Activated CD4-positive, alpha-beta T cell treated with anti-CD3 and anti-CD28 coated beads, Interleukin-2, amount 50 U/mL, for 24 hours (primary cell): ENCODE measurements at places on chromosomes 11 and 22.

DNA sequence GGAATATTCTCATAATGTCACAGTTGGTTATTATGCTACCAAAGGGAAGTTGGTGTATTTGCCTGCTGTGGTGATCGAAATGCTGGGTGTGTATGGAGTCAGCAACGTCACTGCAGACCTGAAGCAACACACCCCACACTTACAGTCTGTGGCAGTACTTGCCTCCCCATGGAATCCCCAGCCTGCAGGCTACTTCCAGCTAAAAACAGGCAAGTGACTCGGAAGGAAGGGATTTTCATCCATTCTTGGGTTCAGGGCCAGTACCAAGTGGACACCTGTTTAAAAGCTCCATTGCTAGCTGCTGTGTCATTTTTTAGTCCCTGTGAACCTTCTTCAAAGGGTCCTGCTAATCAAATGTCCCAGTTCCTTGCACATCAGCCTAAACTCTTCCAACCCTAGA, 149.6 kb downstream of the C11orf91 start:
- no peak for DNase-seq

GRCh38 chr11:18243783-18244362, 4.6 kb downstream of the SAA2 start:
- DNase-seq, result no peak

- no peak for DNase-seq
Observed at GRCh38 chr22:43376765-43377547, 33.8 kb upstream of the SCUBE1 start.

DNA sequence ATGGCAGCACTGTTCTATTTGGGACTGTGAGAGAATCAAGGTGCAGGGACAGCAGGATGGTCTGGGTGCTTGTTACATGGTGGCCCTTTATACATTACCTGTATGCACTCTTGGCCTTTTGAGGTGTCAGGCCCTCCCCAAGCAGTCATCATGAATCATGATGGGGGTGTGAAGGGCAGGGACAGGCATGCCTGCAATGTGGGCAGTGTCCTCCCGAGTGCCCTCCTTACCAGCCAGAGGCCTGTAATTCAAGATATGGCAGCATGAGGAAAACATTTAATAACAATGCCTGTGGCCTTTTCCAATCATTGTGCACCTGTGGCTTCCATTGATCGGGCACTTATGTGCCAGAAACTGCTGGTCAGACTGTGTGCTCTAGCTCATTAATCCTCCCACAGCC, 25.5 kb upstream of the CYP2D6 start:
- DNase-seq, result no peak

GRCh38 chr11:127238321-127238720, 237.8 kb upstream of the KIRREL3 start:
- no peak for DNase-seq

DNA sequence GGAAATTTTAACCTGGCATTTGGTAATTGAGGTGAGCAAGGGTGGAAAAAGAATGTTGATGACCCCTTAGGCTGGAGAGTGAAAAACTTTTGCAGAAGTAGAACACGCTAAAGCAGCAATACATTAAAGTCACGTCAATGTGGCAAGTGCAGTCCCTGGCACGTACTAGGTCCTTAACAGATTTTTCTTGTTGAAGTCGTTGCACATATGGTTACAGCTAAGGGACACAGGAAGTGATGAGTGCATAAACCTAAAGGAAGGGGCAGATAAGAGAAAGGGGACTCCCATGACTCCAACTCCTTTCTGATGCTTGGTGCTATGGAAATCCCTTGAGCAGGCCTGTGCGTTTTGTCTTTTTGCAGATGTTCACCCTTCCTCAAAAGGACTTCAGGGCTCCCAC, 1.2 kb downstream of the ACCS start:
- no peak for DNase-seq

DNA sequence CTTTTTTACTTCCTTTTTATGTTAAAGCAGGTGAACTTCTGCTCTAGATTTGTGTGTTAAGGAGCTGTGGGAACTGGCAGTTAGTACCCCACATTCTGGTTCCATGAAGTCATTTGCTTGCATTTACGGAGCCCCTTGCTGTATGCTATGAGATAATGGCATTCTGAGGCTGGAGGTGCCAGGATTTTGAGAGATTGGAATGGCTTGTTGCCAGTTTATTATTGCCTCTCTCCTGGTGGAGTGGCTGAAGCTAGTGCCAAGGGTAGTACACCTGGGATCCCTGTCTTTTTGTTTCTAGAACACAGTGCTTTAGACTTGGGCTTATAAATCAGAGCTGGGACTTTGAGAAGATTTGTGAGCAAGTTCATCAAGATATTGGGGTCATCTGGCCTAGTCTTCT, 73.8 kb downstream of the STIM1 start:
- DNase-seq, result no peak

GRCh38 chr22:29062286-29062821, 723 bp upstream of the C22orf31 start:
- DNase-seq, result no peak
